ENCODE measurements at places on chromosomes 4 and X.
A peak's percentile ranks its signal among the peaks of the same experiment; 100 is the strongest.

DNA sequence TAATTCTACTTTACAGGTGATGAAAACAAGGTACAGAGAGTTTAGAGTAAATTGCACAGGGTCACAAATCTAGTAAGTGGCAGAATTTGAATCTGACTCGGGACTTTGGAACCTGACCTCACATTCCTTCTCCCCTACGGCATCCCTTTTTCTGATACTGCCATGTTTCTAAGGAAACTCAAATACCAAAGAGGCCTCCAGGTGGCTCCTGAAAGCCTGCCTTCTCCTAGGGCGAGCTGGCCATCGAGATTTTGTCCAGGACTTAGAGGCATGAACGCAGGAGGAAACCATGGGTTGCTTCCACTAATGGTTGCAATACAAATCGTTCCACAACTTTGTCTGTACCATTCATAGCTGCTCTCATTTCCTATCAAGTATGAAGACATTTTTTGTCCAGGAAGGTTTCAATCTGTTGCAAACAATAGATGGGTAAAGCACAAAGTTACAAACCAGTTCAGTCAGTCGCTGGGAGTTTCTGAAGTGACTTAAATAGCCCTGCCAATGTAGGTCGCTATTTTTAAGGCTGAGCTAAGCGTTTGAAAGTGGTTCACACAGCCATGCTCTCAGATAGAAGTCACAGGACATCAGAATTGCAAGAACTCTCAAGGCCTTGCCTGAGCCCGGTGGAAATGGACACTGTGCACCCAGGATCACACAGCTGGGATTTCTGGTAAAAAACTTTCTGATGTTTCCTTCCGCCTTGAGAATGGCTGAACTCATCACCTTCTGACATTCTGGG is 296.6 kb upstream of the PRPS2 start:
- no peak for DNase-seq

- no peak for DNase-seq
Measured at GRCh38 chrX:149185087-149185486, 320.0 kb downstream of the IDS start.

GRCh38 chr4:145098675-145099037 is 545 bp downstream of the ABCE1 start:
- peak; percentile 59 for DNase-seq

DNA sequence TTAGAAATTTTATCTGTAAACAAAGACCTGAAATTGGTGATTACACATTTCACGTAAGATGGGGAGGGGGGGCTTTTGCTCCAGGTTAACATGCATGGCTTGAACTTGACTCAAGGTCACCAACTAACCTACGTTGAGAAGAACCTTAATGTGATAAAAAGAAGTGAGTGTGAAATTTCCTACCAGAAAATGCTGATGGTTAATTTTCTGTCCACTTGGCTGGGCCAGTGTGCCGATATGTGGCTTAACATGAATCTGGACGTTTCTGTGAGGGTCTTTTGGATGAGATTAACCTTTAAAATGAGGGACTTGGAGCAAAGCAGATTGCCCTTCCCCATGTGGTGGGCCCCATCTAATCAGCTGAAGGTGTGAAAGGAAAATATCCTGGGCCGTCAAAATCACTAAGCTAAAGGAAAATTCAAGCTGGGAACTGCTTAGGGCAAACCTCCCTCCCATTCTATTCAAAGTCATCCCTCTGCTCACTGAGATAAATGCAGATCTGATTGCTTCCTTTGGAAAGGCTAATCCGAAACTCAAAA is 107.3 kb upstream of the ENPP6 start:
- no peak for DNase-seq

- DNase-seq: peak; percentile 5
Measured at GRCh38 chrX:134171661-134172587, 65.1 kb upstream of the CCDC160 start.

- no peak for DNase-seq
Measured at GRCh38 chrX:28552882-28553829, 34.1 kb upstream of the IL1RAPL1 start.

GRCh38 chr4:146176891-146177290 is 1.4 kb downstream of the LSM6 start:
- DNase-seq: no peak

DNA sequence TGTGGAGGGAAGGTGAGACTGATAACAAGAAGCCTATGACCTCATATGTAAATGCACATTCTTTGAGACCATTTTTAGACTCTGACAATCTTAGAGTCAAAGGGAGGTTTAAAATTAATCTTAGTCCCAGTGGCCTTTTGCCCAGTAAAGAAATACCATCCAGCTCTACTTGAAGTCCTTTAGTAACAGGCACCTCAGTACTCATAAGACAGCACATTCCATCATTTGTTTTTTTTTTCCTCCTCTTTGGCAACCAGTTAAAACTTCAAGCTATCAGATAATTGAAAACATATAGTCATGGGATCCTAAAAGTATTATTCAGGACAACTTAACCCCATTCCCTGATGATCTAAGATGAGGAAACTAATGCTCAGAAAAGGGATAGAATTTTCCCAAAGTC is 4.6 kb downstream of the EDA2R start:
- peak; percentile 37 for DNase-seq
